ENCODE measurements at places on chromosomes 3 and 15.
A peak's percentile ranks its signal among the peaks of the same experiment; 100 is the strongest.

DNA sequence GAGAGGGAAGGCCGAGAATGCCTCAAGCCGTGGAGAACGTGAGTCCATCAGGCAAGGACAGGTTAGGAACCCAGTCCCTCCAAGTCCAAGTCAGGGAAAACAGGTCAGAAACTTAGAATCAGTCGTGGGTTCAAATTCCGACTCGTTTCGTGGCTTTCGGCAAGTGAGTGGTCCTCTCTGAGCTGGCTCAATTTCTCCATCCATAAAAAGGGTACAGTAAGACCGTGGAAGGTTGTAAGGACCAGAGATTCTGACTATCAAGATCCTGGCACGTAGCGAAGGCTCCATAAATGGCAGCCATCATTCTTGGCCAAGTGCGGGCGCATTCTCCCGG lies 604 bp upstream of the MED12L start:
- no peak for DNase-seq

DNA sequence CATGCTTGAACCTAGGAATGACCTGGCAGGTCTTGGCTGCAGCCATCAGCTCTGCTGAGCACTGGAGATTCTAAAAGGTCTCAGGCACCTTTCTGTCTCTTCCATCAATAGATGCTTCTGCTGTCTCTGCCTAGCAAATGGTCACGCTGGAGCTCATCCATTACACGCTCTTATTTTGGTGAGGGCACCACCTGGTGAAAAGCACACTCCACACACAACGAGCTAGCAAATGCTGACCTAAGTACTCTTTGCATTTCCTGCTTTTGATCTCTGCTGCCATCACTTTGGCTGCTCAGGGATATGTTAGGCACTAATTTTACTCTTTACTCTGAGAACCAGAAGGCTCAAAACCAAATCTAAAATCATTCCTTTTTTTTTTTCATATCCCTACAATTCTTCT lies 91.3 kb downstream of the RAB11A start:
- DNase-seq, result no peak

DNA sequence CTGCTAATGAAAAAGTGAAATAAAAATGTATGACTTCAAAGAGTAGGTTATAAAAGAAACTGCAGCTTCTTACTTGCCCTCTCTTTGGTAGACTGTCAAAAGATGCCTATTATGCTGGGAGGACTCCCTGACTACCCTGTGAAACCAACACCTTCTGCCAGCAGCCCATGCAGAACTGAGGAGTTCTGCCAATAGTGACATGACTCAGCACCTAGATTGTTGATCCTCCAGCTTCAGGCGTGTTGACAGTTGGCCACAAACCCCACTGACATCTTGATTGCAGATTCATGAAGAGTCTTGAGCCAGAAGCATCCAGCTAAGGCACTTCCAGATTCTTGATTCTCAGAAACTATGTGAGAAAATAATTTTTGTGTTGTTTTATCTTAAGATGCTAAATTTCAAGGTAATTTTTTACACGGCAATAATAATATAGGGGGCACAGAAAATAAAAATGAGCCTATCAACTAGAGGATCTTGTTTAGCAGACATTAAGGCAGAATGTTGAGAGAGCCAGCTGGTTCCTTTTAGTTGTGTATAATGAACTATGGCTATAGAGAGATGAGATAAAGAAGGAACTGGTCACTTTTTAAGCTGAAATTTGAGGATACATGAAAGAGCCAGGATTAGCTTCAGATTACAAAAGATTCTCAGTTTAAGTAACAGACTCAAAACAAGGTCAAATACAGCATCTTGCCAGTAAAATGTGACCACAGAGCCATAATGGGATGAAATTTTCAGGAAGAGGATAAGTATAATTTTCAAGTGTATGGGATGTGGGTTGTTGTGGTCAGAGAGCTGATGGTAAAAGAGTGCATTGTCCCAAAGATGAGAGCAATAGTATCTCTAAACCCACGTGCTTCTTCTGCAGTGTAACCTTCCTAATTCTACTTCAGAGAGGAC lies 588.7 kb upstream of the CBLB start:
- peak; percentile 96 for DNase-seq

- DNase-seq, result no peak
Measured at GRCh38 chr3:139654637-139655365, 23.0 kb downstream of the NMNAT3 start.

DNA sequence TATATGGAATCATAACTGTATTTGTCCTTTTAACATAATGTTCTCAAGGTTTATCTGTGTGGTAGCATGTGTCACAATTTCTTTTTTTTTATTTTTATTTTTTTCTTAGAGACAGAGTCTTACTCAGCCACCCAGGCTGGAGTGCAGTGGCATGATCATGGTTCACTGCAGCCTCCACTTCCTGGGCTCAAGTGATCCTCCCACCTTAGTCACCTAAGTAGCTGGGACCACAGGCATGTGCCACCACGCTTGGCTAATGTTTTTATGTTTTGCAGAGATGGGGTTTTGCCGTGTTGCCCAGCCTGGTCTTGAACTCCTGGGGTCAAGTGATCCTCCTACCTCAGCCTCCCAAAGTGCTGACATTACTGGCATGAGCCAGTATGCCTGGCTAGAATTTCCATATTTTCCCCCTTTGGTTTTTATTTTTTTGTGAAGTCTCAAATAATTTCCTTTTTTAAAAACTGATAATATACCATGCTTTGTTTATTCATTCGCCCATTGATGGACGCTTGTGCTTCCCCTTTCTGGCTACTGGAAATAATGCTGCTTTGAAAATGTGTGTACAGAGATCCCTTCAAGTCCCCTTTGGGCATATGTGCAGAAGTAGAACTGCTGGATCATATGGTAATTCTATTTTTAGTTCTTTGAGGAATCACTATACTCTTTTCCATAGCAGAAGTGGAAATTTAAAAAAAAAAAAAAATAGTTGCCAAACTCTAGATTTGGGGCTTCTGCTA lies 28.4 kb downstream of the TMEM40 start:
- DNase-seq, result peak; percentile 63

DNA sequence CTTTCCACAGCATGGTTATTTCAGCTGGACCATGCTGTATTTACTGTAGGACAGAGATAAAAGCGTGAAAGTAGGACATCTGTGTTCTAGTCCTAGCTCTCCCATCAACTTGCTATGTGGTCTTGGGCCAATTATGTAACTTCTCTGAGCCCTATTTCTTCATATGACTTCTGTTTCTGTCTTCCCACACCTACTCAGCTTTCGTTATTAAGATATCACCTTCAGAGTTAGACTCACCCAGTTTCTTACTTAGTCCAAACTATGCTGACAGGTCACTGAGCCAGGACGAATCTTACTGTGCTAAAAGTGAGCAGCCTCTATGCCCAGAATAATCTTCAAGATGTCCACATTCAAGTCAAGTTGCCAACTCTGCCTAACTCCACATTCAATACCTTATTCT lies 283.7 kb downstream of the IL5RA start:
- no peak for DNase-seq

DNA sequence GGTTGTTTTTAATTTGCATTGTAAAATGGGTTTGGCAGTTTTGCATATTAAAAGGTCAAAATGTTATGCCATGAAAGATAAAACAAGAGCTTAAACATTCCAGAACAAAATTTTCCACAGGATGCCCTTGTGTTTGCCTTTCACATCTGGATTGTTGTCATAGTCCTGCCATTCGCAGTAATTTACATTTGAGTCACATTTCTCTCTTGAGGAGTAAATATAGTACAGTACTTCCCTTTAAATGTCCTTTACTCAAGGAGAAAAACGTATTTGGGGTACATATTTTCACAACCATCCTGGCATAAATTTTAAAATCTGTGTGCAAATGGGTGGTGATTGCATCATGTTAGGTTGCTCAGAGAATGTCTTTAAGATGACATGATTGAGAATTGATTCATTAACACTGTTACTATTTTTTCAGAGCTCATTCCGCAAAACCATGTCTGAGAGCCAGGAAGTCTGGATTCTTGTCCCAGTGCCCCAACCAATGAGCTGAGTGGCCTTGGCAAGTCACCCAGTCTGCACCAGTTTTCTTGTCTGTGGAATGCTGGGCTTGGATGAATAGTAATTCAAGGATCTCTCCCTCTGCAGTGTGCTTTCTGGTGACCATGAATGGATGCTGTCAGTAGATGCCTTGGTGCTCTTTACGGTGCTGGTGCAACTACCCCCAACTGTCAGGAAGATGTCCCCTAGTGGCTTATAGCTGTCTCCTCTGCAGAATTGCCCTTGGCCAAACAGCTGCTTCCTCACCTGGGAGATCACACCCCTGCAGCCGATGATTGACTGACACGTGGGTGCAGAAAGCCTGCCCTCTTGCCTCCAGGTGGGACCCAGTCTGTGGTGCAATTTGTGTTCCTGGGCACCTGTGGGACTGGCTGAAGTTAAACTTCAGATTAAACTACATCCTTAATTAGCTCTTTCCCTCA lies 43.0 kb downstream of the ABHD5 start:
- no peak for DNase-seq

- no peak for DNase-seq
Measured at GRCh38 chr3:151604891-151605290, 128.8 kb upstream of the AADACL2 start.

DNA sequence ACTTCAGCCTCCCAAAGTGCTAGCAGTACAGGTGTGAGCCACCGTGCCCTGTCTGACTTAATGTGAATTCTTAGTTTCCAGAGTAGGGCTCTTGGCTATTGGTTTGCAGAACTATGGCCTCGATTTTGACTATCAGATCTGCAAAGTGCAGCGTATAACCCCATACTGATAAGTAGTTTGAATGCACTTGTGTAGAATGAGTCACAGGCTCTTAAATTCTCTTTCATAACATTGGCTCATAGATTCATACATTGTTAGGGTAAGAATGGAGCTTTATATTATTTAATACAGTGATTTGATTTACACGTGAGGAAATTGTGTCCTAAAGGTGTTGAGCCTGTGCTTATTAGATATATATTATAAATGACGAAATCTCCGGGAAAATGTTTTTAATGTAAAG lies 109.9 kb downstream of the ZPLD1 start:
- peak; percentile 18 for DNase-seq

DNA sequence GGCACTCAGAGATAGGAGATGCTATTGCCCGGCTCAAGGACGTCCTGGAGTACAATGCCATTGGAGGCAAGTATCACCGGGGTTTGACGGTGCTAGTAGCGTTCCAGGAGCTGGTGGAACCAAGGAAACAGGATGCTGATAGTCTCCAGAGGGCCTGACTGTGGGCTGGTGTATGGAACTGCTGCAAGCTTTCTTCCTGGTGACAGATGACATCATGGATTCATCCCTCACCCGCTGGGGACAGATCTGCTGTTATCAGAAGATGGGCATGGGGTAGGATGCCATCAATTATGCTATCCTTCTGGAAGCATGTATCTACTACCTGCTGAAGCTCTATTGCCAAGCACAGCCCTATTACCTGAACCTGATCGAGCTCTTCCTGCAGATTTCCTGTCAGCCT lies 26.4 kb downstream of the BCL2A1 start:
- no peak for DNase-seq

GRCh38 chr15:92772061-92772460 lies 116.5 kb upstream of the FAM174B start:
- DNase-seq, result no peak

- DNase-seq, result peak; percentile 93
Measured at GRCh38 chr3:16071206-16071605, 103.3 kb upstream of the GALNT15 start.

GRCh38 chr3:45381168-45381852 lies 7.1 kb upstream of the LARS2 start:
- DNase-seq, result no peak

- no peak for DNase-seq
Measured at GRCh38 chr3:174387736-174388135, 471.4 kb upstream of the NAALADL2 start.

- no peak for DNase-seq
Measured at GRCh38 chr3:158200955-158201354, 91.1 kb downstream of the RSRC1 start.

DNA sequence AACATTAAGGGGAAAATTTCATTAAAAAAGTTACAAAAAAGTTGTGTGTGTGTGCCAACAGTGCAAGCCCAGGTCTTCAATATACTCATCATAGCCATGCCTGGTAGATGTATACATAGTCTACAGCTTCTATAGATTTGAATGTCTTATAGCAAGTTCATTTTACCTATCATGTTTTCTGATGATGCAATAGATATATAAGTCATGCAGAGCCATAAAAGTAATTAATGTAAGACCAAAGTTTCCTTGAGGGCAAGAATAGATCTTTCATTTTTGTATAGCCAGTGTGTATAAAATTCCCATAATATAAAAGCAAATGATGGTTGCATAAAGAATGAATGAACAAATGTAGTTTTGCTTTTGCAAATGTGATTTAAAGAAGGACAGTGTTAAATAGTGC lies 1138.4 kb downstream of the TBL1XR1 start:
- no peak for DNase-seq

DNA sequence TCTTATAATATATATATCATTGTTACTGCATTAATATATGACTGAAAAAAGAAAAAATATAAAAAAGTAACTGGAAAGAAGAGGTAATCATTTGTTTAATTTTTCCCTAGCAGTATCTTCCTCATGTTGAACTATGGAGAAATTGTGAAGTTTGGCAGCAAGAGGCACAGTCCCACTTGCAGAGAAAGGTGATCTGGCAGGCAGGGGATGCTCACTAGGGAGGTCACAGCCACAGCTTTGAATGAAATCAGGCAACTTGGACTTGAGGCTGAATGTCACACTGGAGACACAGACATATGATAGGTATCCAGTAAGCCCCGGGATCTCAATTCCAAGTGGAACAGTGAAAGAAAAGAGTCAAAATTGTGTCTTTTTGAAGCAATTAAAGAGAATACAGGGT lies 149.9 kb upstream of the RORA start:
- no peak for DNase-seq

DNA sequence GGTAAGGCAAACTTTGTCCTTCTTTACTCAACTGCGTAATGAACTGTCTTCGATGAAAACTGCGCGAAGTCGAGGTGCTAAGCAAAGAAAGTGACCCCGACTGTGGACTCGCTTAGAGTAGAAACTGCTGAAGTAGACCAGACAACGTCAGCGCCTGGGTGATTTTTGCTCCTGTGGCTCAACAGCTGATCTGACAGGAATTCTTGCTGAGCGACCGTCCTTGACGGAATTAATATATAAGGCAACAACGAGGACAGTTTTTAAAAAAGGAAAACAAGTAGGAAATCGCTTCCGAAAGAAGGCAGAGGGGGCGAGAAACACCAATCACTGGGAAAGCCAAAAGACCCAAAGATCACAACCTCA lies 541 bp downstream of the RPS27L start:
- peak; percentile 17 for DNase-seq

DNA sequence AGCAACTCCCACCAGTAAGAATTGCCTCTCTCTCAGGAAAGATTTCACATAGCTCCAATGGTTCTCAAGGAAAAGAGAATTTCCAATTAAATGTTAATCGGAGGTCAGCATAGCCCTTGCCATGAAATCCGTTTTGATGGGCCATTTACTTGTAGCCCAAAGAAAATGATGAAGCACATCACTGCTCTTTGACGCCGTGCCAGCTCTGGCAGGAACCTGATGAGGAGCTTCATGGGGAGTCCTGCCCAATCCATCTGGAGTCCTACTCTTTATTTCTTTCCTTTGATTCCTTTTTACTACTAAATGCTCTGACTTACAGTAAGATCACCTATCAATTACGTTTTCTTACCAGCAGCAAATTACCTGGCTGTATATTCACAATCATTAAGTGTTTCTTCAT lies 84.7 kb downstream of the FGF12 start:
- no peak for DNase-seq

- peak; percentile 77 for DNase-seq
Measured at GRCh38 chr3:132344666-132345280, 27.6 kb downstream of the ACP3 start.

- no peak for DNase-seq
Measured at GRCh38 chr3:46186471-46187340, 21.4 kb downstream of the CCR1 start.

Measured in PC-3 (cell line).